ENCODE measurements at places on chromosomes 12 and 14. TPM values are rescaled to one million over a fixed set of nuclear protein-coding genes. Genes with fewer than 3 reads are reported as not detected.

The TOMM20L gene
- not detected for total RNA-seq

The SERPINA3 gene
- total RNA-seq, result 7.2 TPM

The RNASE7 gene
- total RNA-seq, result not detected

The SLC16A7 gene
- total RNA-seq, result 44.2 TPM

The ASCL1 gene
- total RNA-seq, result not detected

The RGS6 gene
- not detected for total RNA-seq

Data from fibroblast of lung (primary cell).